ENCODE measurements at places on chromosomes 6 and 20.

GRCh38 chr6:35534407-35535170 is 21.9 kb upstream of the TULP1 start:
- no peak overlapping the region for H3K27ac ChIP-seq
- H3K4me1 ChIP-seq = no peaks in the 10 kb centered on the region
- no peak for DNase-seq
- no peak overlapping the region for H3K4me3 ChIP-seq
- peaks cover 11% of the 10 kb centered on the region for H3K27me3 ChIP-seq

- no peaks in the 10 kb centered on the region for H3K4me1 ChIP-seq
- no peak overlapping the region for H3K4me3 ChIP-seq
- H3K36me3 ChIP-seq = no peaks in the 10 kb centered on the region
- no peak overlapping the region for H3K27ac ChIP-seq
Observed at GRCh38 chr20:64247307-64247618, 8.3 kb upstream of the PCMTD2 start.

DNA sequence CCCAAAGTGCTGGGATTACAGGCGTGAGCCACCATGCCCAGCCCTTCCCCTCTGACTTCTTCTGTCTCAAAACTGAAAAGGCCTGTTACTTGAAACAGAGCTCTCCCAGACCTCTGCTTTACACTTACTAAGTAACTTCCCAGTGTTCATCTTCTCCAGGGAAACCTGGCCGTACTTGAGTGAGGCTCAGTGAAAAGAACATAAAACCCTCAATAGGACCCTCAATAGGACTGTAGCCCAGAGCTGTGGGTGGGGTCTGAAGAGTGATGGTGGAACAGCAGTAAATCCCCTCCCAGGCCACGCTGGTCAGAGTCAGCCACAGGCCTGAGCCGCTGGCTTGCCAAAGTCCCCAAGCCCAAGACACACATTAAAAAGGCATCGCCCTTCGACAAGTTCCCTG is 145.4 kb downstream of the NFATC2 start:
- no peak for DNase-seq
- H3K4me3 ChIP-seq = no peak overlapping the region
- H3K36me3 ChIP-seq = peaks cover 62% of the 10 kb centered on the region
- H3K4me1 ChIP-seq = peaks cover 47% of the 10 kb centered on the region

DNA sequence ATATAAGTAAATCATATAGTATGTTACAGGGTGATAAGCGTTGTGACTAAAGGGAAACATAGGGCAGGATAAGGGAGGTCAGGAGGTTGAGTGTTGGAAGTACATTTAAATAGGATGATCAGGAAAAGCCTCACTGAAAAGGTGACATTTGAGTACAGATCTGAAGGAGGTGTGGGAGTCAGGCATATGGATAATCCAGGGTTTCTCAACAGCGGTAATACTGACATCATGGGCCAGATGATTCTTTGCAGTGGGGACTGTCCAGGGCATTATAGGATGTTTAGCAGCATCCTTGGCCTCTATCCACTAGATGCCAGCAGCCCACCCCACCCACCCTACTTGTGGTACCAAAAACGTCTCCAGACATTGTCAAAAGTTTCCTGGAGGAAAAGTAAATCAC is 292.6 kb upstream of the PREP start:
- no peaks in the 10 kb centered on the region for H3K4me1 ChIP-seq
- H3K4me3 ChIP-seq = no peak overlapping the region
- peaks cover 10% of the 10 kb centered on the region for H3K27me3 ChIP-seq
- no peaks in the 10 kb centered on the region for H3K36me3 ChIP-seq
- no peak for DNase-seq
- no peak overlapping the region for H3K27ac ChIP-seq

GRCh38 chr6:126233192-126233591 is 106.7 kb upstream of the CENPW start:
- no peaks in the 10 kb centered on the region for H3K27me3 ChIP-seq
- DNase-seq = no peak
- no peaks in the 10 kb centered on the region for H3K36me3 ChIP-seq
- no peak overlapping the region for H3K4me3 ChIP-seq

GRCh38 chr6:32092760-32093497 is 16.2 kb downstream of the TNXB start:
- H3K4me3 ChIP-seq = no peak overlapping the region
- DNase-seq = no peak
- H3K36me3 ChIP-seq = no peaks in the 10 kb centered on the region
- peaks cover 26% of the 10 kb centered on the region for H3K27me3 ChIP-seq

GRCh38 chr6:65199121-65199520 is 507.9 kb downstream of the EYS start:
- DNase-seq = no peak
- no peak overlapping the region for H3K27ac ChIP-seq
- no peaks in the 10 kb centered on the region for H3K4me1 ChIP-seq
- H3K27me3 ChIP-seq = no peaks in the 10 kb centered on the region

- peaks cover 29% of the 10 kb centered on the region for H3K36me3 ChIP-seq
- H3K27ac ChIP-seq = peak overlapping the region; percentile 92
- H3K27me3 ChIP-seq = no peaks in the 10 kb centered on the region
- H3K4me1 ChIP-seq = peaks cover 55% of the 10 kb centered on the region
Observed at GRCh38 chr20:58892141-58892931, 39.8 kb downstream of the GNAS start.

DNA sequence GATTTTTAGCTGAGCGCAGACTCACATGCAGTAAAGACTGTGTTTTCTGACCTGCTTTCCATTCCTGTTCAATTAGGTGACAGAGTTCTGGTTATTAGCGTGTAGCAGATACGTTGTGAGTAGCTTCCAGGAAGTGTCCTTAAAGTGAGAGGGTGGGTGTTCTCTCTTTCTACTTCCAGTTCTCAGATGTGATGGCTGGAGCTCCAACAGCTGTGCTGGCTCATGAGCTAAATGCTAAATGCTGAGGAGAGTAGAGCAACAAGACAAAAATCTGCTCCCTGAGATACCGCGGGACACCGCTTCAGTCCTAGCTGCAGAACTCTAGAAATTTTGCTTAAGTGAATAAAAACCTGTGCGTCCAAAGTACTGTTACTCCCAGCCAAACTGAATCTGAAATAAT is 38.2 kb upstream of the FYN start:
- H3K4me3 ChIP-seq = no peak overlapping the region
- H3K36me3 ChIP-seq = no peaks in the 10 kb centered on the region
- H3K27ac ChIP-seq = no peak overlapping the region
- peaks cover 5% of the 10 kb centered on the region for H3K27me3 ChIP-seq
- H3K4me1 ChIP-seq = no peaks in the 10 kb centered on the region

DNA sequence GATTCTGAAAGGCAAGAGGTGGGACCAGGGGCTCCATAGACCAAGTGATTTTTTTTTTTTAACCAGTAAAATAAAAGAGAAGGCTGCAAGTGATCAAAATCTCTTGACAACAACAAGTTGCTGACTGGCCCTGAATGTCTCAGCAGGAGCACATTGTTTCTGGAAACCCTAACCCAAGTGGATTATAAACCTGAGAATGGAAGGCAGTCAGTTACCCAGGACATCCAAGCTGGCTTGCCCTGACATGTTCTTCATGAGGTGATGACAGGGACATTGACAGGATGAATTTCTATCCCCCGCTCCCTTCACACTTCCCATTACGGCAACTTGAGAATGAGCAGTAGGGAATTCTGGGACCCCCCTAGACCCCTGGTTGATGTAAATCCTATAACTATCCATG is 49.6 kb upstream of the RIPOR2 start:
- peaks cover 50% of the 10 kb centered on the region for H3K36me3 ChIP-seq
- H3K4me3 ChIP-seq = no peak overlapping the region
- H3K27ac ChIP-seq = no peak overlapping the region
- H3K4me1 ChIP-seq = peaks cover 66% of the 10 kb centered on the region

GRCh38 chr20:3326779-3327521 is 80.5 kb downstream of the DNAAF9 start:
- H3K4me1 ChIP-seq = no peaks in the 10 kb centered on the region
- H3K4me3 ChIP-seq = no peak overlapping the region
- H3K36me3 ChIP-seq = peaks cover 17% of the 10 kb centered on the region
- no peak overlapping the region for H3K27ac ChIP-seq

GRCh38 chr6:127933137-127933536 is 32.3 kb upstream of the THEMIS start:
- H3K27ac ChIP-seq = no peak overlapping the region
- no peak for DNase-seq
- no peaks in the 10 kb centered on the region for H3K27me3 ChIP-seq
- no peaks in the 10 kb centered on the region for H3K4me1 ChIP-seq
- no peaks in the 10 kb centered on the region for H3K36me3 ChIP-seq

- DNase-seq = no peak
- H3K4me3 ChIP-seq = no peak overlapping the region
- peaks cover 3% of the 10 kb centered on the region for H3K27me3 ChIP-seq
Observed at GRCh38 chr20:60024245-60024644, 66.0 kb downstream of the CDH26 start.

DNA sequence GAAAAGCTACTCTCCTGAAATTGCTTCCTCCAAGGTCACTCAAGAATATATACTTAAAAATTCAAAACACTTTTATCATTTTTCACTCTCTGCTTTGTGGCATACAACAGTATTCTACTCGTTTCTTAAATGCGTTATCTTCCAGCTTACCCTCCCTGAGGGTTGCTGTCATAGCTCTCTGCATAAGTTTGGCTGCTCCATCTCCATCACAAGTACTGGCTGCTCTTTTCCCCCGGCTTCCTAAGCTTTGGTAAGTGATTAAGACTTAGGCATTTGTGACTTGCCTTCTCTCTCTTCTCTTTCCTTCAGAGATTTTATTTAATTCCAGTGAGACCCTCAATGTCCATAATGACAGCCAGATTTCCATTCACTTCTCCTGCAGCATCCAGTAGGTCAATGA is 128.3 kb downstream of the NKAIN2 start:
- no peaks in the 10 kb centered on the region for H3K4me1 ChIP-seq
- no peak for DNase-seq
- no peak overlapping the region for H3K4me3 ChIP-seq
- no peaks in the 10 kb centered on the region for H3K27me3 ChIP-seq

- peaks cover 92% of the 10 kb centered on the region for H3K4me1 ChIP-seq
- H3K36me3 ChIP-seq = peaks cover 20% of the 10 kb centered on the region
Observed at GRCh38 chr20:48761023-48761785, 66.6 kb downstream of the PREX1 start.

DNA sequence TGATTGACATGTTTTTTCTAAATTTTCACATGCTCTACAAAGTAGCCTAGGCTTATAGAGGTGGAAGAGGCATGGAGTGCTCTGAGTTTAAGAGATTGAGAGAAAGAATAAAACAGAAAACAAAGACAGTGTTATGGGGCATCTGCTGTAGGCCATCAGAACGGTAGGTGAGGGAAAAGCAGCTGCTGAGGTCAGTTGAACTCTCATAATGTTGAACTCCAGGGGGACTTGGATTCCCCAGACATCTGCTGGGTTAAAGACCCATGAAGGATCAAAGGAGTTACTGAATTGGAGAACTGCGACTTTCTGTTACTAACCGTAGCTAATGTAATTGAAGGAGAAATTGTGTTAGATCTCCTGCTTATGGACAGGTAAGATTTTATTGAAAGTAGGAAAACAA is 333.9 kb downstream of the TFAP2B start:
- no peaks in the 10 kb centered on the region for H3K27me3 ChIP-seq
- H3K27ac ChIP-seq = no peak overlapping the region
- no peak for DNase-seq
- no peak overlapping the region for H3K4me3 ChIP-seq

GRCh38 chr20:25206063-25206403 is 10.5 kb downstream of the ENTPD6 start:
- H3K4me3 ChIP-seq = no peak overlapping the region
- H3K27me3 ChIP-seq = no peaks in the 10 kb centered on the region
- no peak for DNase-seq
- no peak overlapping the region for H3K27ac ChIP-seq
- H3K36me3 ChIP-seq = peaks cover 13% of the 10 kb centered on the region
- H3K4me1 ChIP-seq = peaks cover 20% of the 10 kb centered on the region

DNA sequence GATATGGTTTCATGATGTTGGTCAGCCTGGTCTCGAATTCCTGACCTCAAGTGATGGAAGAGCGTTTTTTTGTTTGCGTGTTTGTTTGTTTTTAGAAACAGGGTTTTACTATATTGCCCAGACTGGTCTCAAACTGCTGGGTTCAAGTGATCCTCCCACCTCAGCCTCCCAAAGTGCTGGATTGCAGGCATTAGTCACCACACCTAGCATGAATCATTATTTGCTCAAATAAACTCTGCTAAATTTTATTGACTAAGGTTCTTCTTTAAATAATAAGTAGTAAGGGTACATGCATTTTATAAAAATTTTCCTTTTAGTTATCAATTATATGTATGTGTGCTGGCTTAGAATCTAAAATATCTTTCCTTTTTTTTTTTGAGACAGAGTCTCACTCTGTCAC is 52.9 kb downstream of the ZBTB9 start:
- peaks cover 17% of the 10 kb centered on the region for H3K4me1 ChIP-seq
- H3K27ac ChIP-seq = no peak overlapping the region
- no peak overlapping the region for H3K4me3 ChIP-seq
- no peaks in the 10 kb centered on the region for H3K27me3 ChIP-seq
- DNase-seq = no peak

DNA sequence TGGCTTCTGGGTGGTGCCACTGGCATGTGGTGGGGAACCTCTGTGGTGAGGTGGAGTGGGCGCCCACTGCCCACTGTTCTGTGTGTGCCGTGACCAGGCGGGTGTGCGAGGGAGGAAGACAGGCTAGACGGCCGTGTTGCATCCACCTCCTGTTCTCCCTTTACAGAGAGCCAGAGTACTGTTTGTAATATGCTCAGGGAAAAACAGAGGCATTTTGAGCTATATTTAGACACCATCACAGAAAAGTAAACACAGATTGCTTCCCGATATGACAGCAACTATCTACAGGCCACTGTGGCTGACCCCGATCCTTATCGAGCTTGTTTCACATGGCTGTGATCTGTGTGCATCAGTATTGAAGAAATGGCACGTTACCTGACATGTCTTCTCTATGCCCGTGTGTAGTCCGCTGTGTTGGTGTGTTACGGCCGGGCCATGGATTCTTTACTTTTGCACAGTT is 45.6 kb downstream of the ARID1B start:
- H3K36me3 ChIP-seq = peaks cover 15% of the 10 kb centered on the region
- peak overlapping the region; percentile 3 for H3K27ac ChIP-seq
- no peak for DNase-seq
- peaks cover 89% of the 10 kb centered on the region for H3K4me1 ChIP-seq

GRCh38 chr20:43450841-43451799 is 6.6 kb upstream of the SRSF6 start:
- no peak for DNase-seq
- H3K4me3 ChIP-seq = no peak overlapping the region
- no peaks in the 10 kb centered on the region for H3K4me1 ChIP-seq
- peaks cover 24% of the 10 kb centered on the region for H3K27me3 ChIP-seq
- H3K36me3 ChIP-seq = no peaks in the 10 kb centered on the region

- no peak overlapping the region for H3K27ac ChIP-seq
- no peaks in the 10 kb centered on the region for H3K36me3 ChIP-seq
- no peaks in the 10 kb centered on the region for H3K4me1 ChIP-seq
- DNase-seq = no peak
- no peak overlapping the region for H3K4me3 ChIP-seq
- no peaks in the 10 kb centered on the region for H3K27me3 ChIP-seq
Observed at GRCh38 chr20:17473659-17474058, 57.5 kb downstream of the BFSP1 start.

- H3K27me3 ChIP-seq = no peaks in the 10 kb centered on the region
- H3K27ac ChIP-seq = no peak overlapping the region
- peaks cover 43% of the 10 kb centered on the region for H3K36me3 ChIP-seq
- H3K4me3 ChIP-seq = no peak overlapping the region
- H3K4me1 ChIP-seq = peaks cover 32% of the 10 kb centered on the region
- DNase-seq = peak; percentile 10
Observed at GRCh38 chr20:57661746-57662455, 41.7 kb upstream of the ZBP1 start.

Measured in activated B cell treated with CpG ODN at 0.5 μM for 24 hours (primary cell).